BJ (cell line): ENCODE measurements at places on chromosomes 13 and 19.

DNA sequence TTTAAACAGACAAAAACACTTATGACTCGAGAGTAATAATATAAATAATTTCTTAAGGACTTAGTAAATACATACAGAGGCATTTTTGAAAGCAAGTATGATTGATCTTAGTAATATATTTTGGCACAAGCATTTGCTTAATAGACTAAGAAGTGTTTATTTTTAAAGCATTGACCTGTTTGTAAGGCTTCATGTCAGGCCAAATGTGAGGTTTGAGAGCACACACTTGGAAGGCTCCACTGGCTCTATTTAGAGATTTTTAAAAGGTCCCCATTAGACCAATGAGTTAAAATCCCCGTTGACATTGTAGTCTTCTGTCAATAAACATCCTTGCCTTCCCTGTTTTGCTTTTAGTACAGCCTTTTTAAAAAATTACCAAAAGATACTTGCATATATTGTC lies 50.4 kb downstream of the ATP8A2 start:
- no peak for DNase-seq

DNA sequence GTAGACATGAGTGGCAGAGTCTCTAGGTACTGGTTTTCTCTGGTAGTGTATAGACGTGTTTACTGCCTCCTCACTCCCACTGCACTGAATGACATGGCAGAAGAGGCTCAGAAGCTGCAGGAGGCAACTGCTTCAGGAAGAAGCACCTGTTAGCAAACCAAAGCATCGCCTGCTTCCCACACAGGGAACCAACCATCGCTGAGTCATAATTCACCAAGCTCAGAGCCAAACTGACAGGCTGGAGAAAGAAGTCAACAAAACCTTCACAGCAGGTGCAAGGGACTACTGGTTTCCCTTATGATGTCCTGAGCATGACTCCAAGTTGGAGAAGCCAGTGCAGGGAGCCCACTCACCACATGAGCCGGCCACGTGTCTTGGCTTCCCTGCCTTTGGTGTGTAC lies 69.8 kb downstream of the KCTD12 start:
- DNase-seq, result no peak

GRCh38 chr13:21075011-21075378 lies 13.6 kb upstream of the LATS2 start:
- no peak for DNase-seq

- DNase-seq, result no peak
Measured at GRCh38 chr19:3440082-3440481, 40.2 kb downstream of the SMIM24 start.

DNA sequence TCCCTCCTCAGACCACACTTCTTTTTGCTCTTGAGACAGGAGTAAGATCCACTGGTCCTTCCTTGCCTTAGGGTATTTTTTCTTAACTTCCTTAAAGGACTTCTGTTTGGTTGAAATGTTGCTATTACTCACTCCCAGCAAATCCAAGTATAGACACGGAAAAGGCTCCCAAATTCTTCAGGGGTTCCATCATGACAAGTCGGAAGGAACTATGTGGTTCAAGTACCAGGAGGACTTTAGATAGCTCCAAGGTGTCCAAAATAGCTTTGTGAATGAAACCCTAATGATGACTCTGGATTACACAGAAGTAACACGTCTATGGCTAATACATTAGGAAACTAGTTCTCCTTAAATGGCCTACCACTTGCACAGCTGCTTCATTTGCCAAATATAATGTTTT lies 238.7 kb downstream of the KCTD12 start:
- peak; percentile 38 for DNase-seq

DNA sequence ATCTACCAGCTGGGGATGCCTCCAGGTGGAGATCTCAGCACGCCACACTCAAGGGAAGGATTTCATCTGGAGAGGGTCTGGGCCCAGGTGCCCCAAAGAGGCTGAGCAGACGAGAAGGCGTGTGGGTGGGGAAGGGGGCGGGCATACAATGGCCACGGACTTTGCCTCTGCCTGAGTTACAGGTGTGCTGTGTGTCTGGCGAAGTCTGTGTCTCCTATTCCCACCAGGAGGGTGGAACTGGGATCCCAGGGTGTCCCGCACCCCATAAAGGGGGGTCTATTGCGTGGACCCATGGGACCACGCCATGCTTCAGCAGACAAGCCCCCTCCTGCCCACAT lies 3.6 kb downstream of the TLE2 start:
- no peak for DNase-seq

- no peak for DNase-seq
Measured at GRCh38 chr19:10135551-10136334, 16.0 kb upstream of the EIF3G start.

- DNase-seq, result no peak
Measured at GRCh38 chr13:46655377-46656180, 102.6 kb downstream of the LRCH1 start.

GRCh38 chr19:44607049-44607448 lies 6.3 kb upstream of the IGSF23 start:
- DNase-seq, result no peak

DNA sequence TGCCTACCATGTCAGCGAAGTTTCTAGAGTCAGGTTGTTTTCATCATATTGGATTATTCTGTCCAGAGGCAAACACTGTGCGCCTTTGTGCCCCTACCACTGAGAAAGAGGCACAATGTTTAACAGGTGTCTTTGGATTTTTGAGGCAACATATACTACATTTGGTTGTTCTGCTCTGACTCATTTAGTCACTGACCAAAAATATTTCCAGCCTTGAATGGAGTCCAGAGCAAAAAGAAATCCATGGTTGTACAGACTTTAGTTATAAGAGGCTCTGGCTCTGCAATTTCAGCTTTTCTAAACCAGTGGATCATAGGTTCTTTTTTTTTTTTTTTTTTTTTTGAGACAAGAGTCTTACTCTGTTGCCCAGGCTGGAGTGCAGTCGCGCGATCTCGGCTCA lies 35.7 kb downstream of the LACC1 start:
- DNase-seq, result no peak

DNA sequence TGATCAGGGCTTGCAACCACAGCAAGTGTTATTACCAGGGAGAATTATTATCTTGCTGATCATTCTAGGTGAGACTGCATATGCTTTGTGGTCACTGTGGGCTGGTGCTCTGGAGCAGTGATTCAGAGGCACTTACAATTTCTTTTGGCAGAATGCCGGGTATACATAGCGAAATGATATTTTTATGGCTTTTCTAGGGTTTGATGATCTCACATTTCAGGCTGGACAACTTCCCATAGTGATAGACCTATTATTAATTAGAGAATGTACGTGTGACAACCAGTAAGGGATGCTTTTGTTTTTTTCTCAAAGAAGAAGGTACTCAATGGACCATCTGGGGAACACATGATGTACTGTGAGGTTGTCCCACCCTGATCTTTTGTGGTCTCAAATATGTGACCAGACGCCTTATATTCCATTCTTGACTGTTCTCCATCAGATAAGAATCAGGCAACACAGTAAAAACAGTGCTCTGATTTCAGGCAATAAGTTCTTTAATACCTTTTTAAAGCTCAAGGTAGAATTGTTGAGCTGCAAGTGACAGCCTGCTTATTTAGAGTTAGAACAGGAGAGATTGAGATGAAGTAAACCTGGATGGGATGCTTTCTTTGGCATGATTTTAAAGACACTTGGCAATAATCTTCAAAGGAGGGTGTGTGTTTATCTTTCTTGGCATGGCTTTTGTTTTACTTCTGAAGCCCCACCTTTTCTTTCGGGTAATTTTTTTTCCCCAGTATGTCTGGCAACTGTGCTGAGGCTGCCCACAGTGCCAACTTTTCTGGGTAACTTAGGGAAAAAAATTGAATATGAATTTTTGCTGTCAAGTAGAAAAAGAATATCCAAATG lies 27.4 kb upstream of the SCEL start:
- peak; percentile 34 for DNase-seq

- no peak for DNase-seq
Measured at GRCh38 chr13:111531505-111531904, 211.1 kb downstream of the TEX29 start.

DNA sequence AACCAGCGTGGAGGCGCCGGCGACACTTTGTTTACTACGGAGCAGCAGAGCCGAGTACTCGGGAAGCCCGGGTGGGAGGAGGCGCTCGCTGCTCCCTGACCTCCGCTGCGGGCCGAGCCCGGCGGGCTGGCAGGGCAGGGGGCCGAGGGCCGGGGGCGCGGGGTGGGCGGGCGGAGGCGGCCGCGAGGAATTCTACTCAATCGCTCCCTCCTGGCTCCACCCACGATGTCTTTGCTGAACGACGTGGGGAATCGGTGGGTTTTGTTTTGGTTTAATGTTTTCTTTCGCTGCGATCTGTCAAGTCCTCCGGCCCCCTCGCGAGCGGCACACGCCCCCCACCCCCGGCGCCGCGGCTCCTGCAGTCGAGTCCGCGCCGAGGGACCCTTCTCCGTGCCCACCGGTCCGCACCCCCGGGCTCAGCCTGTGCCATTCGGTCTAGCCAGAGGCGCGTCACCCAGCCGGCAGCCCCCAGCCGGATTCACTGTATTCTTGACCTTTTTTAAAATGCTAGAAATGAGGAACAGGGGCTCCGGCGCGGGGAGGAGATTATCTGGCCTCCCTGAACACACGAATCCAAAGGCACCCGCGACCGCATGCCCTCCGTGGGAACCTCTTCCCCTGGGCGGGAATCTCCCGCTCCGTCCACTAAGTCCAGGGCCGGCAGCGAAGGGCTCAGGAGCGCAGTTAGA lies 636 bp upstream of the FOXO1 start:
- DNase-seq, result no peak

GRCh38 chr13:63189712-63190111 lies 1774.1 kb upstream of the PCDH20 start:
- DNase-seq, result no peak

DNA sequence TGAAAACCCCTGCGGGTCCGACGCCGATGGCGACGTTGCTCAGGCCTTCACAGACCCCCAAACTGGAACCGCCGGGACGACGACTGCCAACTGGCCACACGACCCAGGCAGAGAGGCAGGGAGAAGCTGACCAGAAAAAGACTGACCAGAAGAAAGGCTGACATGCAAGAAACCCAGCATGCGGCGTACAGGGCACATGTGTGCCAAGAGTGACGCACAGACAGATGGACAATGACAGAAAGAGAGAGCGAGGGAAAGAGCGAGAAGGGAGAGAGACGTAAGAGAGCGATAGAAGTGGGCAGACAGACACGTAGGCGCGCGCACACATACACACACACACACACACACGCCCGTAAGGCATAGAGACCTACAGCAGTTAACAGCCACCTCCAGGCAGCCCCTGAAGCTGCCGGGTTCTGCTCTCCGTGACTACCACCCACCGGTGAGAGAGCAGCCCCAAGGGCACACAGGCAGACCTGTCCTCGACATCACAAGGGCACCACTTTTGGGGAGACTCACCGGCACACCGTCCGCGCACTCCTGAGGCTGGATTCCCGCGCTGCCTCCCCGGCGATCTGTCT lies 67.2 kb upstream of the ZNF527 start:
- DNase-seq, result no peak

DNA sequence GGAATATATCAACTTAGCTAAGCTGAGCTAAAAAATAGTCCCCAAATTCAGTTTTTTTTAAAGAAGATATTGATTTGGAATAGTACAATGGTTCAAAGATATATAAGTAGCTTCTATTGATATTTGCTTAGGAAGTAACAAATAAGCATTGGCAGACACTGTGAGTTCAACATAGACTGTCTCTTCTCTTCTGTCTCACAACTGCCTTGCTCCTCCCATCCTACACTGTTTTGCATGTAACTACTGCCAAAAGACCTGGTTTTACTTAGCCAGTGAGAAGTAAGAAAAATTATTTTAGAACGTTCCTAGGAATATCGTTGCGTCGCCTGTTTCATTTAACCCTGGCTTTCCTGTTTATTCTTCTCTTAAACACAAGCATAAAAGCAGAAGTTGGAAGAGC lies 859.0 kb upstream of the SPRY2 start:
- no peak for DNase-seq

GRCh38 chr13:110617321-110618072 lies 2.2 kb downstream of the NAXD start:
- DNase-seq, result no peak

DNA sequence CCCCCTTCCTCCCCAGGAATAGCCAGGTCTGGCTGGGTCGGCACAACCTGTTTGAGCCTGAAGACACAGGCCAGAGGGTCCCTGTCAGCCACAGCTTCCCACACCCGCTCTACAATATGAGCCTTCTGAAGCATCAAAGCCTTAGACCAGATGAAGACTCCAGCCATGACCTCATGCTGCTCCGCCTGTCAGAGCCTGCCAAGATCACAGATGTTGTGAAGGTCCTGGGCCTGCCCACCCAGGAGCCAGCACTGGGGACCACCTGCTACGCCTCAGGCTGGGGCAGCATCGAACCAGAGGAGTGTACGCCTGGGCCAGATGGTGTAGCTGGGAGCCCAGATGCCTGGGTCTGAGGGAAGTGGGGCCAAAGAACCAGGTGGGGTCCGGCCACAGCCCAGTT lies 3.2 kb downstream of the KLK2 start:
- DNase-seq, result no peak

- DNase-seq, result peak; percentile 35
Measured at GRCh38 chr19:2032296-2032941, 16.9 kb upstream of the BTBD2 start.

DNA sequence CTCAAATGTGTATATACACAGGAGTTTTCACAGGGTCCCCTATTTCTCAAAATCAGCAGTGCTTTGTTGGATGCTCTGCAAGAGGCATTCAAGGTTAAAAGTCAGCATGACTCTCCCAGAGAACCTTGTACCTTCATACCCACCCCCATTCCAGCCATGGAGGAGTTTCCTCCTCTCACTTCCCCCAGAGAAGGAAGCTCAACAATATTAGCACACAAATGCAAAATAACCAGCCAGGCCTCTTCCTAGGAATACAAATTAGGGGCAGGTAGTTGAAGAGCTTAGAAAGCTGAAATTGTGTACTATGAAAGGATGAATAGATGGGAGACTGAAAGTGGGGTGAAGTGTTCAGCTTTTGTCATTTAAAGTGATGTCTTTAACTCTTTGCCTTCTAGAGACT lies 43.8 kb downstream of the SPRY2 start:
- DNase-seq, result no peak

DNA sequence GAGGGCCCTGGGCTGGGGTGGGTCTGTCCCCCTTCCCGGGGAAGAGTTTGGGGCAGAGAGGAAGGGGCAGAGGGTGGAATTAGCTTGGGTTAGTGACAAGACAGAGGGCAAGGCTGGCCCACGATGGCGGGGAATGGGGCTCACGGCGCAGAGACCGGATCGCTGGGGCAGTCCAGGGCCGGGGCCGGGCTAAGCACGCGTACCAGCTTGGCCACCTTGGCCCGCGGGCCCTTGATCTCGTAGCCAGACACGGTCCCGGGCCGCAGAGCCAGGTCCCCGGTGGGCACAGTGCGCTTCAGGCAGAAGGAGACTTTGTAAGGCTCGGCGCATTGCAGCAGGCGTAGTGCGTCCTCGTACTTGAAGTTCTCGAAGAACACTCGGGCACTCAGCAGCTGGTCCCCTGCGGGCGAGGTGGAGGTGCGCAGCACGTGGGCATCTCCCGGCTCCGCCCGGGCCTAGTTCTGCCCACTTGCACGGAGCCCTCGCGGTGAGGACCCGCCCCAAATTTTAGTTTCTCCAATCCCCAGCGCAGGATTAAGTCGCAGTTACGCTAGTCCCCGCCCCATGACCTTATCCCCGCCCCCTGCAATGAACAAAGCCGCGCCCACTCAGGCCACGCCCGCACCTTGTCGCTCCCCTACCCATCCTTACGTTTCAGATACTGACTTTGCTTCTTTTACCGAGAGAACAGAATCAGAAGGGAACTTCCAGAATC lies 8.6 kb upstream of the HIPK4 start:
- no peak for DNase-seq
